ENCODE measurements at places on chromosomes 5 and 9. TPM values are rescaled to one million over a fixed set of nuclear protein-coding genes. Genes with fewer than 3 reads are reported as not detected.

DNA sequence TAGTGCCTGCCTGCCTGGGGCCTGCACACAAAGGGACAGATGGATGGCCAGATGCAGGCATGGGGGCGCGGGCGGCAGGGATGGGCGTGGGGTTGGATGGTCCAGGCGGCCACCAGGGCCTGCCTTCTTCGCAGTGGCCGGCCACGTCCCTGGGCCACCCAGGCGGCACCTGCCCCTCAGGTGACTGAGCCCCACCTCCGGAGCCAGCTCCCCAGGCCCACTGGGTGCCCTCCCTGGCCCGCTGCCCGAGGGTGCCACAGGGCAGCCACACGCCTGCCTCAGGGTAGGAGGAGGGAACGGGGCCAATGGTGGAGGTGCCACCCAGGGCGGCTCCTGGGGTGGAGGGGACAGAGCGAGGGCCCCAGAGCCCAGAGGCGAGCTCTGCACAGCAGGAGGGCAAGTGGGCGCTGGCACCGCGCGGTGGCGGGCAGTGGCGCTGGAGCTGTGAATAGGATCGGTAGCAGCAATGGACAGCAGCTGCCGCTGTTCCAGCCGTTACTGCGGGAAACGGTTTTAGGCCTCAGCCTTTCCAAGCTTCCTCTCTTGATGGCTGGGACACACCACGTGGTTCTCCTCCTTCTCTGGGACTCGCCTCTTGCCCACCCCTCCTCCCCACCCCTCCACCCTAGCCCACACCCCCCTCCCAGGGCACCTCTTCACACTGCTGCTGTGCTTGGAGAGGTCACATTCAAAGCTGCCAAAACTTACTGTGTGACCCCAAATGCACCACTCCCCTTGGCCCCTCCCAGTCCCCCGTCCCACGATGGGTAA, 19.1 kb downstream of the LHX3 start:
- no peak for DNase-seq

DNA sequence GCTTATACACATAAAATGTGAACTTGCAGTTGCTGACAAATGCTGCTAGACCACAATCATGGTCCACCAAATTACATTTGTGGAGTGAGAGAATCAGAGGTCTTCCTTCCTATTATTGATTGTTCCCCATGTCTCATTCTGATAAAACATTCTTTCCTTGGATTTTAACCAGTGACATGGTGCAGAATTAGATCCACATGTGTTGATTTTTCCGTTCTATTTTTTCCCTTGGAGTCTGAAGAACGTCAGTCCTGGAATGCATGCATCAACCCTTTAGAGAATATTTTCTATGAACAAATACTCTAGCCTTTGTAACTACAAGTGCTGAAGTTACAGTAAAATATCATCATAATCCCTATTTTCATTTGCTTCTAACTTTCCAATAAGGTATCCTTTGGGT, 170.7 kb upstream of the SPRY4 start:
- no peak for DNase-seq

DNA sequence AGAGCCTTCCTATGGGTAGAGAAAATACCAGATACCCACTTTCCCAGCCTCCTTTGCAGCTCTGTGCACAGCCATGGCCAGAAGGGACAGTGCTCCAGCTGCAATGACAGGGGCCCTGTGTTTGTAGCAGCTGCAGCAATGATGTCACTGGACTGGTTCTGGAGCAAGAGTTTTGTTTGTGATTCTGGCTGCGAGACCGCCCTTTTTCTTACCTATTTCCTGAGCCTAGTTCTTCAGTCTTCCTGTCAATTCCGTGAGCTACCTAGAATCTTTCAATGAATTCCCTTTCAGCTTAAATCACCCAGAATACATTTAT, 10.0 kb upstream of the BOD1 start:
- no peak for DNase-seq

DNA sequence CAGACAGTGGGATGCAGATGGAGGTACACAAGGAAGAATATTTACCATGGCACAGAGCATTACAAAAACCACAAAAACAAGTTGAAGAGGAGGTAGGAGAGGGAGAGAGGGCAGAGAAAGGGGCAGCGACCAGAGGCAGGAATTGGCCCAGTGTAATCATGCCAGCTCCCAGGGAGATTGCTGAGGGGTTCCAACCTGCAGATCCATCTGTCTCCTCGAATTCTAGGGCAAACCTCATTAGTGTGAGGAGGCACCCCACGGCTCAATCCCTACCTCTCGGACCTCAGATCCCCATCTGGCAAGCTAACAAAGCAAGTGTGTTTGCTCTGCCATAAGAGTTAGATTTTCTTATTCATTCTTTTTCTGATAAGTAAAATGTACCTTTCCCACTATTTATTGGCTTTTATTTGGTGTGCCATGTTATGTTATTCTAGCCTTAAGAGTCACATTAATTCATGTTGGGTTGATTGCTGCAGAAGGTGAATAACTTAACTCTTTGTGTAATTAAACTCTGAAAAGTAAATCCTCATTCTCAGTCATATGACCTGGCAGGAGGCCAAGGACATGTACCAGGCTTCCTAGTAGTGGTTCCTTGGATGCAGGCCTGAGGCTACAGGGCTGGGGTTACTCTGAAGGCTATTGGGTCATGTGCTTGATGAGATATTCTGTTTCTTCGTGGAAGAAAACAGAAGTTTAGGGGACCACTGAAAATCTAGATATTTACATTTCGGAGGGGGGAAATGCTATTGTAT, 315.2 kb upstream of the ATP10B start:
- DNase-seq = no peak

DNA sequence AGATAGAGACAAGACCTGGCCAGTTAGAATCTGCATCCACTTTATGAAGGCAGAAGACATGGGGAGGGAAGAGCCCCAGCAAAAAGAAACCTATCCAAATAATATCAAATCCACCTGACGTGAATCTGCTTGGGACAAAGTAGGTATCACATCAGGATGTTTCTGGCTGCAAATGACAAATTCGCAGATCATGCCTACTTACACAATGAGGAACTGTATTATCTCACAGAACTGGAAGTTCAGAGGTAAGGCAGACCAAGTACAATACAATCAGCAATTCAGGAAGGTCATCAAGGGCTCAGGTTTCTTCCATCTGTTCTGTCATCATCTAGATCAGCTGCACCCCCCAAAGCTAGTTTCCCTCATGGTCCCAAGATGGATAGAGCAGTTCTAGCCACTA, 13.2 kb upstream of the NR4A3 start:
- DNase-seq = no peak

DNA sequence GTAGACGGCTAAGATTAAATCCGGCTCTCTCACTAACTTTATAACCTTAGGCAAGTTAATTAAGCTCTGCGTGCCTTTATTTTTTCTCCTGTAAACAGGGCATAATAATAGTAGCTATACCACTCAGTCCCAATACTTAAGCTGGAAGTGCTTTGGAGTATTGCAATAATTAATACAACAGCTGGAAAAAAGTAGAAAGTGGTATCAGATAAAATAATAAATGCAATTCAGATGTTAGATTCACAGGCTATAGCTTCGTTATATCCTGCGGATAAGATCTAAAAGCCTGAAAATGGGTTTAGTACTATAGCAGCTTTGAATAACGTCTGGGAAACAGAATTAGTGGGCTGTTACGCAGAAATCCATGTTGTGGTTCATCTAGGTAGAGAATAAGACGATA, 51.8 kb downstream of the MEGF9 start:
- DNase-seq = no peak

- DNase-seq = no peak
These were observed 1.8 kb upstream of the LNPEP start for GRCh38 chr5:96933764-96934707.

GRCh38 chr5:110072651-110073050, 382.9 kb downstream of the MAN2A1 start:
- no peak for DNase-seq

- DNase-seq = no peak
These were observed 381 bp downstream of the MED22 start for GRCh38 chr9:133347515-133347984.

PDLIM4 gene
- 13.1 TPM for polyA plus RNA-seq

ADAMTSL1 gene
- polyA plus RNA-seq = 12.3 TPM

IFNA2 gene
- polyA plus RNA-seq = not detected
